ENCODE measurements at places on chromosomes 13 and 19.

GRCh38 chr19:16274447-16274846 is 50.2 kb upstream of the KLF2 start:
- no peak for DNase-seq

GRCh38 chr13:111577956-111578605 is 257.6 kb downstream of the TEX29 start:
- DNase-seq = no peak

GRCh38 chr13:53092931-53093330 is 64.3 kb downstream of the OLFM4 start:
- DNase-seq = no peak

DNA sequence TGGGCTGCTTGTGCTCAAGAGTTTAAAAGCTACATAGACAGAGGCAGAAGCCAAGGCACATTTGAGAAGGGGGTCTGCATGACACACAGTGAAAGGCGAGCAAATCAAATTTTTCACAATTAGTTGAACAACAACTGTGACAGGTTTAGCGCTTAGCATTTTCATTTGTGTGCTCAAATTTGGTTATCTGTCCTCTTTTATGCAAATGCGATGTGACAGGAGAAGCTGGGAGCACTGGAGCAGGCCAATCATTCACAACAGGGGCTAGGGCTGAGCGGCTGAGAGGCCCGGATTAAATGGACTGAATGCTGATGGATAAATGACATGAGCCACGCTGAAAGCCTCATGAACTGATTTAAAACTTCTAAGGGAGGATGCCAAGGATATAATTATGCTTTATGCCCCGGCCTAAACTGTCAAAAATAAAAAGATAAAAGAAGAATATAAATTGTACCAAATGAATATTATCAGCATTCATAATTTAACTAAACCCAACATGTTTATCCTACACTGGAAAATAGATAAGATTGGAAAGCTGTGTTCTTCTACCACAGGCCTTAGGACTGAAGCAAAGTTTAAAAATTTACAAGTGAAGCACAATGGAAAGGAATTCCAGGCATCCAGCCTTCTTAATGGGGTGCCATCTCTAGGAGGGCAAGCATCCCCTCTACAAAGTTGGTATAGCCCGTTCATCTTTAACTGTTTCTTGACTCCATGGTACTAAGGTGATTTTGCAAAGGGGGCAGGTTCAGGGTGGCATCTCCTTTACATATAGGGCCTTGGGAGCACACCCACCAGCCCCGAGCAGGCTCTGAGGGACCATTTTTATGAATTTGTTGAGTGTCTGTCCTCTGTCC is 117.9 kb downstream of the RBM26 start:
- no peak for DNase-seq

DNA sequence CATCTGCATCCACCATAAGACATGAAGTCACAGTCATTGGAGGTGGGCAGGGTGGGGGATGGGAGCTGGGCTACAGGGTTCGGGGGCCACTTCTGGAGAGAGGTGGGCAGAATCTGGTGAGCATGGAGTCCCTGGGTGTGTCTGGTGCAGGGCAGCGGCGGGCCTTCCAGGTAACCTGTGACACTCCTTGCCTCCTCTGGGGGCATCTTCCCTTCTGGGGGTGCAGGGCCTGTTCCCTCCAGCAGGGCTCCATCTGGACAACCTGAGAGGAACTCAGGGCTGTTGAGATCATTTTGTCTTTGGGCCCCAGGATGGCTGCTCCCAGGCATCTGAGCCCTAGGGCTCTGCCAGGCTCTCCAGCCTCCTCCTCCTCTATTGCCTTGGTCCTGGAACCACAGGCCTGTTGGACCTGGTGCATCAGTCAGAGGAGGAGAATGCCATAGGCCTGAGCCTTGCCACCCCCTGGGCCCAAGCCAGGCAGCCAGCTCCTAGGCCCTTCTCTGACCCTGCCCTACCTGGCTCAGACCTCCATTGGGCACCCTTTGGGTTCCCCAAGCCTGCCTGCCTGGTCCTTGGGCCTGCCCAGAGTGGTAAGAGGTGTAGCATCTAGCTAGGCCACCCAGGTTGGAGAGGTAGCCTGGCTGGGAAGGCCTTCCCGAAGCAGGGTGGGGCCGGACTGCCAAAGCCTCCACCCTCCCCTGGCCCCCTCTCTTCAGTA is 13.4 kb downstream of the LYL1 start:
- DNase-seq = no peak

DNA sequence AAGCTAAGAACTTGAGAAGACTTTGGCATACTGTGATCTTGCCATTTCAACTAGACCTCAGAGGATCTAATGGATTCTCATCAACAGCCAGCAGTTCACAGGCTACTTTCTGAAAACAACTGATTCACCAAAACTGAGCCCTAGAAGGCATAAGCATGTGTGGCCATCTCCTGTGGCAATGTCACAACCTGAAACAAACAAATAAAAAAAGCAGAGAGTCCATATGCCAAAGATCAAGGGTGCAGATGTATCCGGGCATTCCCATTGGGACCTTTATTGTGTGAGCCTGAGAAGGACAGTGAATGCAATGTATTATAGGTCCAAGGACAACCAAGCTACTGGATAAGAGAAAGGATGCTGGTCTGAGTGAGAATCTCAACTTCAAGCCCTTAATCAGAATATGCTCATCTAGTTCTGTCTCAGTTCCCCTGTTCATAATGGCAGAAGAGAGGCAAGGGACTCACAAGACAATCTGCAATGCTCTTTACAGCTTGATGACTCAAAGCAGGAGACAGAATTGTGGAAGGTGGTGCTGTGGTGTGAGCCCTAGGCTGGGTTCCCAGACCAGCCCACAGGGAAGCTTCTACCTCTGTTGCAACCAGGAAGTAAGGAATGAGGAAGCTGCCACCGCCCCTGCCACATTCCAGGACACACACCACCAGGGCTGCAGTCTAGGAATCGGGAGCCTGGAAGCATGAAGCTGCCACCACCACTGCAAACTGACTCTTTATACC is 133.7 kb downstream of the RAP2A start:
- DNase-seq = no peak

DNA sequence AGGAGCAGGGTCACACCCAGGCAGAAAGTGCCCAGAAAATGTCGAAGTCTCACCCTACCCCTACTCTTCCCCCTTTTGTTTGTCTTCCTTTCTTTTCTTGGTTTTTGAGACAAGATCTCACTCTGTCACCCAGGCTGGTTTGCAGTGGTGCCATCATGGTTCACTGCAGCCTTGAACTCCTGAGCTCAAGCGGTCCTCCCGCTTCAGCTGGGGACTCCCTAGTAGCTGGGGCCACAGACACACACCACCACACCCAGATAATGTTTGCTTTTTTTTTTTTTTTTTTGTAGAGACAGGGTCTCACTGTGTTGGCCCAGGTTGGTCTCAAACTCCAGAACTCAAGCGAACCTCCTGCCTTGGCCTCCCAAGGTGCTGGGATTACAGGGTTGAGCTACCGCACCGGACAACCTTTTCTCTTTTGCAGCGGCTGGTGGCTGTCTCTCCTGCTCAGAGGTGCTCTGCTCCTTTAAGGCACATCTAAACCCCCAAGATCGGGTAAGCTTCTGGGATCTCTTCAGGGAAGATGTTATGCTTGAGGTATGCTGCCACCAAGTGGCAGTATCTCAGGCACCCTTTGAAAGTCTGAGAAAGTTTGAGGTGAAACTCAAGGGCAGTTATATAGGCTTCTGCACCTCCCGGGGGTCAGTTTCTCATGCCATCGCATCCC is 22.4 kb upstream of the EBI3 start:
- DNase-seq = no peak

DNA sequence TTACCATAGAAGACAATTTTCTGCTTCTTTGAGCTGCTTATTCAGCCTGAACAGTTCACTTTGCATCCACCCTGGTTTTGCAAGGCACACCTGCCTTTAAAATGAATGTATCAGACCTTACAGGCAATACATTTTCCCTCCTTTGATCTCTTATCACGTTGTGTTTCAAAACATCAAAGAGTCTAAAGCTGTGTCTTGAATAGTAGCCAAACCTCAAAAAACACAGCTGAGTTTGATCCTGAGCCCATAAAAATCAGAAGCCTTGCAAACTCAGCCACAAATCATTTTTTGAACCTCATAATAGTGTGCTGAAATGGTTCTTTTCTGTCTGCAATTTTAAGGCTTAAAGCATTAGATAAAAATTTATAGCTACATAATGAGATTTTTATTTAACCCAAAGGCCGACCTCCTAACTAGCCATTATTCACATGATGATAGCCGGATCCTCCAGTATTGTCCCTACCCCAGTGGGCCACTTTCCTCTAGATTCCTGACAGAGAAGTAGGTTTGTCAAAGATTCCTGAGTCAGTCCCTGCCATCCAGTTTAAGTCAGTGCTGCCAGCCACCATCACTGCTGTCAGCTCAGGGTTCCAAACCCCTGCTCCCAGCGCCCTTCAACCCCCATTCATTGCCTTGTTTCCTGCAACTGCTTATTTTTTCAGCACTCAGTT is 71.8 kb downstream of the CAB39L start:
- no peak for DNase-seq

DNA sequence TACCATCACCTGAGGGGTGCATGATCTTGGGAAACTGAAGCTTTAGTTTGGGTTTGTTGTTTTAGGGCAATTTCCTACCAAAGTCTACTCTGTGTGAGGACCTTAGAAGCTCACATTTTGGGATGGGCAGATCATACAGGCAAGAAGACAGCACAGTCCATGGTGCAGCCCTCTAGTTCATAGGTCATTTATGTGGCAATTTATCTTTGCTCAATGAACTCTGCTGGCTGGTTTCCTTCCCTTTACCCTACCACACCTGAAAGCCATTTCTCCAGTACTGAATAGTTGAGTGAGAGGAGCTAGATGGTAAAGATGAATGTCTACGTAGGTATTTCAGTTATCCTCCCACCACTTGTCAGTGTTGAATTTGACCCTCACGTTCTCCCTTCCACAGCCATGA is 87.5 kb upstream of the KLF12 start:
- DNase-seq = no peak

DNA sequence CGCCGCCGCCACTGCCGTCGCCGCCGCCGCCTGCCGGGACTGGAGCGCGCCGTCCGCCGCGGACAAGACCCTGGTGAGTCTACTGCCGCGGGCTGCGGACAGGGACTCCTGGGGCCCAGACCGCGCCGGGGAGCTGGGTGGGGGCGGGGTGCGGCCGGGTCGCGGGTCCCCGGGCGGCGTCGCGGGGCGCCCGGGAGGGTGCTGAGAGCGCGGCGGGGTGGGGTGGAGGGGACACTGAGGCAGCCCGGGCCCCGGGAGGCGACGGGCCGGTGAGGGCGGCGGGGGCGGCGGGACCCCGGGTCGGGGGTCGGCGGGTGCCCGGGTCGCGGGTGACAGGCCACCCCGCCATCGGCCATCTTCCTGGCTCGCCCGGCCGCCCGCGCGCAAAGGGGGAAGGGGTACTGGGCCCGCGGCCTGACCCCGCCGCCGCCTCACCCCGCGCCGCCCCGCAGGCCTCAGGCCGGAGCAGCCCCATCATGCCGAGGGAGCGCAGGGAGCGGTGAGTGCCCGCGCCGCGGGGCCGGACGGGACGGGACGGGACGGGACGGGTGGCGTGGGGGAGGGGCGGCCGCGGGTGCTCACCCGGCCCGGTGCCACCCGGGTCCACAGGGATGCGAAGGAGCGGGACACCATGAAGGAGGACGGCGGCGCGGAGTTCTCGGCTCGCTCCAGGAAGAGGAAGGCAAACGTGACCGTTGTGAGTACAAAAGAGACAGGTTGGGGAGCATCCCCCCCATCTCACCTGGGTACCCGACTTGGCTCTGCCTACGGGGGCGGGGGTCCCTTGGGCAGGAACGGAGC is 489 bp downstream of the CCNE1 start:
- DNase-seq = no peak

DNA sequence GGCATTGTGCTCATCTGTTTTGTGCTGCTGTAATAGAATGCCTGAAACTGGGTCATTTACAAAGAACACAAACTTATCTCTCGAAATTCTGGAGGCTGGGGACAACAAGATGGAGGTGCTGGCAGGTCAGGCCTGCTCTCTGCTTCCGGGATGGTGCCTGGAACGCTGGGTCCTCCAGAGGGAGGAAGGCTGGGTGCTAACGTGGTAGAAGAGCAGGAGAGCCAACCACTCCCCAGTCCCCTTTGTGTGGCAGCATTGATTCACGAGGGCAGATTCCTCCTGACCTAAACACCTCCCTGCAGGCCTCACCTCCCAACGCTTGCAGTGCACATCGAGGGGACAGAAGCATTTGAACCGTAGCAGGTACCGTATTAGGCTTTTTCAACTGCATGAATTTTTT is 34.1 kb upstream of the TFDP1 start:
- DNase-seq = no peak

DNA sequence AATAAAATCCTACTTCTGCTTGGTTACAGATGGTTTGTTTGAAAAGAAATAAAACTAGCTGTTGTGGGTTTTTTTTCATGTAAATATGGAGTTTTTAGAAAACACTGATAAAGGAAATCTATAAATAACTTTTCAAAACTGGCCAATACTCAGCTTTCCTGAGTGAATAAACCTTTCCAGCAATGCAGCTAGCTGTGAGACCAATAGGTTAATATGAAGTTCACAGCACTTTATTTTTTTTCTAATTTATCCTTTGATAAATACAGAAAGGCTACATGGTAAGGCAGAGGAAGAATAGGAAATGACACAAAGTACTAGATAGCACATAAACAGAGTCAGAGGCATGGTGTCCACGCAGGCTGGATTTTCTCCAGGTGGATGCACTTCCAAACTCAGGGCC is 154.0 kb downstream of the COG6 start:
- no peak for DNase-seq

DNA sequence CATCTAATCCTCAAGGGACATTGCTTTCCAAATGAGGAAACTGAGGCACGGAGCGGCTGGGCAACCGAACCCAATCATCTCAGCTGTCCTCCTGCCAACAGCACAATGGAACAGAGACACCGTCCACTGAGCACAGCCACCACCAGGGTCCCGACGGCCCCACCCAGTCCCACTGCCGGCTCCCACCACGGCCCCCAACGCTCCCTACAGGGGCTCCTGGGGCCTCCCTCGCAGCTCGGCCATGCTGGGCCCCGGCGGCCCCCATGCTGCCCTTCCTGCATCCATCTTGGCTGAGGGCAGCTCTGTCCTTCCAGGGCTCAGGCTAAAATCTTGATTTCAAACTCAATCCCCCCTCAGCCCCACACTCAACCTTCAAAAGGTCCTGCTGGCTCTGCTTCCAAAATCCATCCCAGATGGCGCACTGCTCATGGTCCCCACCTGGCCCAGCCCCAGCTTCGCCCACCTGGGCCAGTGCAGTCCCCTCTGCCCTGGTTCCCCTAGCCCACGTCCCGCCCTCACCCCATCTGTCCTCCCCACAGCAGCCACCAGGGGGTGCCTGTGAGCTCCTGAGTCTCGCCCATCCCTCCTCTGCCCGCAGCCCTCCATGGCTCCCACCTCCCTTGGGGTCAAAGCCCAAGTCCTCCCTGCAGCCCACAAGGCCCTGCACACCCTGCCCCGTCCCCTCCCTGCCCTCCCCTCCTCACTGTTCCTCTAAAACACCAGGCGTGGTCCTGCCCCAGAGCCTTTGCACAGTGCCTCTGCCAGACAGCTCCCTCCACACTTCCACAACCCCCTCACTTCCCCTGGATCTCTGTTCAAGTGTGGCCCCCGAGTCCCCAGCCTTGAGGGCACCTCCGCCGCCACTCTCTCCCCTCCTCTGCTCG is 7.9 kb downstream of the PIP5K1C start:
- DNase-seq = no peak

Measured in AG04449 (cell line).